ENCODE measurements at places on chromosomes 6 and 20.

GRCh38 chr6:45426251-45426650 is 48.5 kb upstream of the SUPT3H start:
- no peak for DNase-seq

DNA sequence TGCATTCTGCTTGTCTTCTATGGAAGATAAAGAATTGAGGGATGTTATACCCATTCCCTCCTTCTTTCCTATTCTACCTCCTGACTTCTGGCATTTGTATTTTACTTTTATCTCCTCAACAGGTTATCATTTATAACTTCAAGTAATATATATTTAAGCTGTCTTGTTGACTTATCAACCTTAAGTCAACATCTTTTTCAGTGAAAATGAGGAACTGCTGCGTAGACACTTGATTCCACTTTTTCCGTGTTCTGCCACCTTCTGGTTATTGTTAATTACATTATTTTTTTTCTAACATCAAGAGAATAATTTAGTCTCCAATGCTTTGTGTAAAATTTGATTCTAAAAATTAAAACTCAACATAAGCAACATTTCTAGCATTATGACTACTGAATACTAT is 107.5 kb downstream of the PRKN start:
- DNase-seq, result no peak

DNA sequence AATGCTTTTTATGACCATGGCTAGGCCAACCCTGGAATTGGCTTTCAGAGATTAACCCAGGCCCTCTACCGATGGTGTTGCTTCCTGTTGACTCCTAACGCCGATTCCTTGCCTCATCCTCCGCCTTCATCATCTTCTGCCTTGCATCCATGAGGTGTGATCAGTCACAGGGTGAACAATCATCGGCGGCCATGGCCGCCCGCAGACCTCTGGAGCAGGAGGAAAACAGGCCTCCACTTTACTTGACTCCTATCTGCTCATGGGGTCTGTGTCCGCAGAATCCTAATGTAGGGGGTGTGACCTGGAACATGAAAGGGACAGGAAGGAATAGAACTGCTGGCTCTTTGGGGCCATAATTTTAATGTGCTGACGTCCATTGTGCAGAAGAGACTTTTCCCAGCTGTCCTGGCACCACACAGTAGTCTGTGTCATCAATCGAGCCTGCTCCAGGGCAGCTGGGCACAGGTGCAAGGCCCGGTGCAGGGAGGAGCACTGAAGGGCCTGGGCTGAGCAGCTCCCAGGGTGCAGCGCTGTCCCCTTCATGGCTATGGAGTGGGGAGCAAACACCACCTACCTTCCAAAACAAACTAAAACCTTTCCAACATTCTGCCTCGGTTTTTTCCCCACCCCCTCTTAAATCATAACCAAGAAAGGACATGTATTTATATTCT is 8.0 kb downstream of the SLC22A3 start:
- no peak for DNase-seq

DNA sequence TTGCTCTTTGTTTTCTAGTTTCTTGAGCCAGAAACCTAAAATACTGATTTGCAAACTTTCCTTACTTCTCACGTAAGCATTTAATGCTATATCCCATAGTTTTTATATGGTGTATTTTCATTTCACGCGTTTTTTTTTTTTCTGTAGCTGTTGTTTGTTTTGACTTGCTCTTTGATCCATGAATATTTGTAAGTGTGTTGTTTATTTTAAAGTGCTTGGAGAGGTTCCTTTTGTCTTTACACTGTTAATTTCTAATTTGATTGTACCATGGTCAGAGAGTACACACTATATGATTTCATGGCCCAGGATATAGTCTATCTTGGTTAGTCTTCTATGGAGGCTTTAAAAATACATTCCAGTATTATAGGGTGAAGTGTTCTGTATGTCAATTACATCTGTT is 84.8 kb upstream of the RNF217 start:
- DNase-seq, result no peak

GRCh38 chr20:44911264-44911921 is 1.5 kb downstream of the PABPC1L start:
- peak; percentile 37 for DNase-seq

DNA sequence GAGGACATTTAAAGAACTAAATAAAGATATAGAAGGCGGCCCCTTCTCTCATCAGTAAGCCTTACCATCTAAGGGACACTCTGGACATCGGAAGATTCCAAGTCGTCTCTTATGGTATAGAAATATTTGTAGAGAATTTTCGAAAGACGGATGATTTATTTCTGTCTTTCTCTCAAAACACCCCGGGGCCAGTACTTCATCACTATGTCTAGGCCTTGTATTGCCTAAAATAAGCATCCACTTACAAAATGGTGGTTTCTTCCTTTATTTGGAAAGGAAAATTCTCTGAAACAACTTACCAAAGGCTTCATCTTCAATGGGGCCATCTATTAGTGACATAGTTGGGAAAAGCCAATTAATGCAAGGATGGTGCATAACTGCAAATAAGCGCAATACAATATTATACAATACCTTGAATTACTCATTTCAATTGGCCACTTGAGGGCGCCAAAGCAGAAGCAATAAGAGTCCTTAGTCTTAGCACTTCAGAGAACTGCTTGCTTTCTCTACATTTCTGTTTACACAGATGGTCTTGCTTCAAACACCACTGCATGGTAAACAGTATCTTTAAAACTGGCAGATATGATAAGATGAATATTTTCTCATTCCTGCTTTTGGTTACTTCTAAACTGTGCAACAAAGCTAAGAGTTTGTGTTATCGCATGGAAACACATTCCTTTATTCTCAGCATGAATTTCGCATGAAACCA is 113.2 kb downstream of the VIP start:
- peak; percentile 41 for DNase-seq

DNA sequence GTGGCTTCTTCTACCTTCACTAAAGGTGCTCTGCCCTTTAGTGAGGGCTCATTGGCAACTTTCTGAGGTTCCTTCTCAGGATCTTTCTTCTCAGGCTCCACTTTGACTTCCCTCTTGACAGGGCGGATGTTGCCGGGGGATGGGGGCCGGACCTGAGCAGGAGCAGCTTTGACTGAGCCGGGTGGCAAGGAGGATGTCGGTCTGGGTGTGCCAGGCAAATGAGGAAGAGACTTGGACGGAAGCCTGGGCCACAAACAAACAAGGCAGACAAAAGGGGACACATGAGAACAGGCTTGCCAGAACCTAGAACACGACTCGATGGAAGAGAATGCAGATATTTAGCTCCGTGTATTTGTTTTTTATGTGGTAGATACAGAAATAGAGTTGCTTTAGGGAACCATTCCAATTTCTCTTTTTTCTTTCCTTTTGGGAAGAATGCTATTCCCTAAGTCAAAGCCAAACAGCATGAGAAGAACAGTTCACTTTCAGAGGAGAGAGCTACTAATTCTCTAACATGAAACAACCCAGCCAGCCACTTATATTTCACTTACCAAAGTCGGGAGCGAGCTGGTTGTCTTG is 76.2 kb upstream of the BCLAF1 start:
- DNase-seq, result peak; percentile 6

- no peak for DNase-seq
These were observed 12.9 kb downstream of the LAMA5 start for GRCh38 chr20:62354031-62354808.

DNA sequence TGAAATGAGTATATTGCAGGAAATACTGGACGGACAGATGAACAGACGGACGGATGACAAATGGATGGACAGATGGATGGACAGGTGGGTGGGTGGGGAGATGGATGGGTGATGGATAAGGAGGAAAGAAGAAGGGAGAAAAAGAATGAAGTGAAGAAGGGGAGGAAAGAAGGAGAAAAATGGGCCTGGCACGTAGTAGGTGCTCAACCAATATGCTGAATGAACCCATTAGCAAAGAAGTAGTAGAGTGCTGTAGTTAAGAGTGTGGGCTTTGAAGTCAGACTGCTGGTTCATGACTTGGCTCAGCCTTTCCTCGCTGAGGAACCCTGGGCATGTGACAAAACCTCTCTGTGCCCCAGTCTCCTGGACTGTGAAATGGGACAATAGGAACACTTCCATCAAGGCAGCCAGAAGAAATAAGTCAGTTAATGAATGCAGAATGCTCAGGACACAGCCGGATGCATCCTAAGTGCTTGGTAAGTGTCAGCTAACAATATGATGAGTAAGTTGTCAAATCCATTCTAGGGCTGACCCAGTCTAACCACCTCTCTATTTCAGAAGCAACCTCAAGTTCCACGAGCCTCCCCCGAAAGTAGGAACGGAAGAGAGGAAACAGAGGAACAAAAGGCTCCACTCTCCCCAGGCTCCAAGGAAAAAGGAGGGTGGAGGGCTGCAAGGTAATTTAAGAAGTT is 37.9 kb downstream of the PREX1 start:
- DNase-seq, result no peak

DNA sequence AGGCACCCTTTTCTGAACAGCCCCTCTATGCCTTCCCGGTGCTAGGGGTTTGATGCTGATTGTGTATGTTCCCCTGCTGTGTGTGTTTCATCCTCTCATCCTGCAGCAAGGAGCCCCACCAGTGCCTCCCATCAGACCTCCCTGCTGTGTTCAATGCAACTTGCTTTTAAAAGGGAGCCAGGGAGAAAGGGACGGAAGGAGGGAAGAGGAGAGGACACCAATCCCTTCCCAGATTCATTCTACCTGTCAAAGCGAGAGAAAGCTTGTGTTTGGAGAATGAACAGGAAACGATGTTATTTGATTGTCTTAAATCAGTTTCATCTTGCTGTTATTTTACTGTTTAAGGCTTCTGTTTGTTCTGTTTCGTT is 259.2 kb downstream of the ADGB start:
- DNase-seq, result no peak

DNA sequence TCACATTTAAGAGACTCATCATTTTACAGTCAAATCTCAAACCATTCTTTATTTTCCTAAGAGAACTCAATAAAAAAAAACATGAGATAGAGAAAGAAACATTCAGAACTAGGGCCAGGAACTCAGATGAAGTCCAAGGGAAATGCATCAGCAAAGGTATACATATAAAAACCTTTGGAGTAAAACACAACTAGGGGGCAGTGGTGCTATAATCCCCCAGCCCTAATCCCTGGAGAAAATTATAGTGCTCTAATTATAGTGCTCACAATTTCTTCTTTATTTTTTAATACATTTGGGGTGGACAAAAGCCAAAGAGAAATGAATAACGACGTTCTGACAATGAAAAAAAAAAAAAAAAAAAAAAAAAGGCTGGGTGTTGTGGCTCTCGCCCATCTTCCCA is 100.6 kb upstream of the EMILIN3 start:
- no peak for DNase-seq

GRCh38 chr6:62993951-62994350 is 217.3 kb upstream of the FKBP1C start:
- DNase-seq, result no peak

GRCh38 chr6:11729076-11729475 is 49.5 kb downstream of the ADTRP start:
- no peak for DNase-seq

DNA sequence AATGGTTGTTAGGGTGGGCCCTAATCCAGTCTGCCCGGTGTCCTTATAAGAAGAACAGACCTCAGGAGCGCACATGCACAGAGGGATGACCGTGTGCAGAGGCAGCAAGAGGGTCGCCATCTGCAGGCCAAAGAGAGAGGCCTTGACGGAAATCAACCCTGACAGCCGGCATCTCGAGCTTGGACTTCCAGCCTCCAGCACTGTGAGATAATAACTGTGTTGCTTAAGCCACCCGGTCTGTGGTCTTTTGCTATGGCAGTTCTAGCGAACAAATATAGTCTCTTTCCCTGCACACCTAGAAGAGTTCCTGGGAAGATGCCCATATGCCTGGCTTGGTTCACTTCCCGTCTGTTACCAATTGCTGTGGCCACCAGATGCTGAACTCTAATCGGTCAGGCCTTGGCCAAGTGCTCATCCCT is 35.3 kb upstream of the PTGIS start:
- DNase-seq, result no peak

- DNase-seq, result no peak
These were observed 113.7 kb upstream of the LOC128125822 start for GRCh38 chr6:63458480-63459115.

- peak; percentile 6 for DNase-seq
These were observed 5.0 kb upstream of the INSM1 start for GRCh38 chr20:20362774-20363433.

DNA sequence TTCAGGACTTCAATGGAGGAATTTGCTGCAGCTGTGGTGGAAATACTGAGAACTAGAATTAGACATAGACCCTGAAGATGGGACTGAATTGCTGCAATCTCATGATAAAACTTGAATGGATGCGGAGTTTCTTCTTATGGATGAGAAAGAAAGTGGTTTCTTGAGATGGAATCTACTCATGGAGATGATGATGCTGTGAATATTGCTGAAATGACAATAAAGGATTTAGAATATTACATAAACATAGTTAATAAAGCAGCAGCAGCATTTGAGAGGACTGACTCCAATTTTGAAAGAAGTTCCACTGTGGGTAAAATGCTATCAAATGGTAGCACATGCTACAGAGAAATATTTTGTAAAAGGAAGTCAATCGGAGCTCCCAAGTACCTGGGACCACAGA is 264.6 kb downstream of the UBE3D start:
- no peak for DNase-seq

GRCh38 chr6:90347411-90347851 is 50.8 kb upstream of the BACH2 start:
- DNase-seq, result no peak

DNA sequence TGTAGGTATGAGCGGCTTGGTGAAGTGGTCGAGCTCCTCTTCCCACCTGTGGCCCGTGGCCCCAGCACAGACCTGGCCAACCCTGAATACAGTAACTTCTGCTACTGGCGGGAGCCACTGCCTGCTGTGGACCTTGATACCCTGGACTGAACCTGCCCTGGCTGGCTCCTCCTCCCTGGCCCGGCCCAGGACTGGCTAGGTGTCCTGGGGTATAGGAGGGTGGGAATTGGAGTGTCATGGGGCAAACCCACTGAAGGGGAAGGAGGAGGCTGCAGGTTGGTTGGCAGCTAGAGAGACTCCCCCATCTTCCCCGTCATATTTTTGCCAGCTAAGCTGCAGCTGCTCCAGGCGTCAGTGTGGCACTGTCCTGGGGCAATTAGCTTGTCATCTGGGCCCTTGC is 7.9 kb downstream of the EMILIN3 start:
- no peak for DNase-seq

Measured in stimulated activated CD4-positive, alpha-beta T cell treated with anti-CD3 and anti-CD28 coated beads, Interleukin-4, amount 100 ng/mL, for 48 hours (primary cell).